ENCODE measurements at places on chromosomes 12 and 14.

GRCh38 chr12:62075870-62076269 lies 184.3 kb upstream of the USP15 start:
- DNase-seq: no peak

DNA sequence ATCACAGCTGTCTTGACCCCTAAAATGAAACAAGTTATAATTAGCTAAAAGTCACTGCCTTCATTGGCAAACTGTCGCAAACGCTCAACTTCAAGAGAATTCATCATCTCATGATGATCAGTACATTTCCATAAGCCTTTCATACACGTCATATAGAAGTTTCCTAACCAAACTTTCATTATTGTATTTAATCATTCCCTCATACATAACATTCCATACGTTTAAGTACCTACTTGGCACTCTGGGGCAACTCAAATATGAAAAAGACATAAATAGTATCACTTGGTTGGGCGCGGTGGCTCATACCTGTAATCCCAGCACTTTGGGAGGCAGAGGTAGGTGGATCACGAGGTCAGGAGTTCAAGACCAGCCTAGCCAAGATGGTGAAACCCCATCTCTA lies 12.4 kb upstream of the PPP2R5E start:
- DNase-seq: no peak

GRCh38 chr14:29388571-29388970 lies 539.1 kb downstream of the PRKD1 start:
- DNase-seq: no peak

- DNase-seq: no peak
These were observed 292.8 kb upstream of the SFSWAP start for GRCh38 chr12:131418121-131418520.

- DNase-seq: no peak
These were observed 142.5 kb downstream of the BCAT1 start for GRCh38 chr12:24806386-24806785.

- DNase-seq: no peak
These were observed 768 bp downstream of the OXA1L start for GRCh38 chr14:22767323-22767589.

DNA sequence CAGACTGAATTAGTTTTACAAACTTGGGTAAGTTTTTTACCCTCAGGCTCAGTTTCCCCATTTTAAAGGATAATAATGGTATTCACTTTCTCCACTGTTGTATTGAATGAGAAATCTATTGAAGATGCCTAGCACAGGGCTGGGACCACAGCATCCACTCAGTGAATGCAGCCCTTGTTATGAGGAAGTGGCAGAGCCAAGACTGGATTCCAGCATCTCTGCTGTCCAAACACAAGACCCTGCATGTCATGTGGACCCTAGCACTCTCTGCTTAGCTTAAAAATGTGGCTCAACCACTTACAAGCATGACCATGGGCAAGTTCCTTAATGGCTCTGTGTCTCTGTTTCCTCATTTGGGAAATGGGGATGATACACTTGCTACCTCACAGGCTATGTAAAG lies 24.1 kb upstream of the TRIM9 start:
- DNase-seq: no peak

DNA sequence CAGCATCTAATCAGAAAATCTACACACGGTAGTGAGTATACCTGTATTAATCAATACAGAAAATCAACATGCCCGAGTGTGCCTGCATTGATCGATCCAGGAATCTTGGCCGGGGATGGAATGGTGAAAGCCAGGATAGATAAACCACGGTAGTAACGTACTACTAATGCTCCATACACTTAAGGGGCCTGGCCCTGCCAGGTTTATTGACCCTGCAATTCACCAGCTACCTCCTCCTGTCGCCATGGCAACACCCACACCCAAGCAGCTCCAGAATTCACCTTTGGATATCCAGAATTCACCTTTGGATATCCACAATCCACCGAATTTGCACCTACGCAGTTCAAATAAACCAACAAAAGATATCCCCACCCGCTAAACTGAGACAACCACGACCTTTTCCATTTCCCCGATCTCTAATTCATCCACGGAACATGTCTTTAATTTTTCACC lies 14.8 kb upstream of the CALM1 start:
- no peak for DNase-seq

DNA sequence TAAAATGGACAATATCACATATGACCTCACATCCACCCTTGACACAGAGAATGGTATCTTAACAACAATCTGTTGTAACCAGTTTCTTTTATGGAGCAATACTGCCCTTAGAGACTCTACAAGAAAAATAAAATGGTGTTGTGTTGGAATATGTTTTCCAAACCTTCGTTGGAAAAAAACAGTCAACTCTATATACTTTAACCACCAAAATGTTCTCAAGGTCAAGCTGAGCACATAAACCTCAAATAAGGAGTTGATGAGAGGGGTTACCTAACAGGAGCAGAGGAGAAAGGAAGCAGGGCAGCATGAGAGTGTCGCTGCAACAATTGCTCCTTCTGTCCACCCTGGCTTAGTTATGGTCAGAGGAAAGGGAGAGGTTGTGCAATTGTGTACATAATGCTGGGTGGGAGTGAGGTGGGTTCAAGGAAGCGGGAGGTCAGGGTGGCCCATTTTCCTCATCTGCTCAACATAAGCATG lies 179.2 kb upstream of the BMP4 start:
- DNase-seq: no peak

- DNase-seq: no peak
These were observed 129.3 kb downstream of the ZFP36L1 start for GRCh38 chr14:68663385-68664076.

GRCh38 chr14:67416810-67417209 lies 4.8 kb upstream of the PLEK2 start:
- no peak for DNase-seq

DNA sequence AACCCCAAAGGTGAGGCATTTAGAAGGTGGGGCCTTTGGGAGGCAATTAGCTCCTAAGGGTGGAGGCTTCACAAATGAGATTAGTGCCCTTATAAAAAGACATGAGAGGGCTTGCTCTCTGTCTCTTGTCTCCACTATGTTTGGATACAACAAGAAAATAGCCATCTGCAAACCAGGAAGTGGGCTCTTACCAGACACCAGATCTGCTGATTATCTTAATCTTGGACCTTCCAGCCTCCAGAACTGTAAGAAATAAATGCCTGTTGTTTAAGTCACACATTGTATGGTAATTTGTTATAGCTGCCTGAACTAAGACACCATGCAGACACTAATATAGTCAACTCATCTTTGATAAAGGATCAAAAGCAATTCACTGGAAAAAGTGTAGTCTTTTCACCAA lies 34.4 kb downstream of the TMEM116 start:
- DNase-seq: no peak

DNA sequence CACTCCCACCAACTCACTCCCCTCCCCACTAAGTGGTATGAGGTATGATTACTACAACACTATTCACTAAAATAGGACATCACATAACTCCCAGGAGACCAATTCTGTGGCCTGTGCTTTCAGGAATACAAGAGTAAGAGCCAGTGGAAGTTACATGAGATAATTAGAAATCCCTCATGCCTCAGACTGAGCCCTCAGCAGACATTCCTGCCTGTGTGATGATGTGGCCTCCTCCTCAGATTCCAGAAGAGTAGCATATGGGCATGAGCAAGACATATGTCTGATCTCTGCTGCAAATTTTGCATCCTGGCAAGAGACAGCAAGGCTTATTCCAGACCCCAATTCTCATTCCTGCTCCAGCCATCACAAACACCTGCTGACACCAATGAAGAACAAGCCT lies 46.0 kb upstream of the BMP4 start:
- no peak for DNase-seq

DNA sequence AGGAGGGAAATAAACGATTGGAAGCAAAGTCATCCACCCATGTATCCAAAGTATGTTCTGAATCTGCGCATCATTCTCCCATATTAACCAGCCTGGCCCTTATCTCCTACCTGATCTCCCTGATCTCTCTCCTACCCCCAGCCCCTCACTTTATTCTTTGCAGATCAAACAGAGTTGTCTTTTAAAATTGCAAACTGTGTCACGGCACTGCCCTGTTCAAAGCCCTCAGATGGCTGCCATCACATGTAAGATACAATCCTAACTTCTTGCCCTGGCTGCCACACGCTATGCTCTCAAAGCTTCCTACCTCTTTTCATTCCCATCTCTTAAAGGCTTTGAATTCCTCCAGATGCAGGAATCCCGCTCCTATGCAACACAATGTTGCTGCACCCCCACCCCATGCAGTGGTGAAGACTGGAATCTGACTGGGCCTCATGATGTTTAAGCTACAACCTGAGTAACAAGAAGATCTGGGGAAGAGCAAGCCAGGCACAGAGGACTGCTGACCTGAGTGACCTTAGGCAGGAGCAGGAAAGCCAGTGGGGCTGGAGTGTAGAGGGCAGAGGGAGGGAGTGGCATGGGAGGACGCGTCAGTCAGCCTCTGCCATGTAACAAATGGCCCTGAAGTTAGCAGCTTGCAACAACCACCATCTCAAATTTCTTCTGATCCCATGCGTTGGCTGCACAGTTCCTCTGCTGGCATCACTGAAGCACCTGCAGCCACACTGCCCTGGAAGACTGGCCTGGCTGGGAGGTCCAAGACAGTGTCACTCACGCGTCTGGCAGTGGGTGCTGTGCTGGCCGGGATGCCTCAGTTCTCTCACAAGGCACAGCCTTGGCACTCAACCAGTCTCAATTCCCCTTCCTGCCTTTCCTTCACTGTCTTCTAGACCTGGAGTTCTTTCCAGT lies 382.8 kb downstream of the BCL11B start:
- DNase-seq: no peak

GRCh38 chr12:42442311-42442759 lies 116.4 kb downstream of the PPHLN1 start:
- DNase-seq: no peak

DNA sequence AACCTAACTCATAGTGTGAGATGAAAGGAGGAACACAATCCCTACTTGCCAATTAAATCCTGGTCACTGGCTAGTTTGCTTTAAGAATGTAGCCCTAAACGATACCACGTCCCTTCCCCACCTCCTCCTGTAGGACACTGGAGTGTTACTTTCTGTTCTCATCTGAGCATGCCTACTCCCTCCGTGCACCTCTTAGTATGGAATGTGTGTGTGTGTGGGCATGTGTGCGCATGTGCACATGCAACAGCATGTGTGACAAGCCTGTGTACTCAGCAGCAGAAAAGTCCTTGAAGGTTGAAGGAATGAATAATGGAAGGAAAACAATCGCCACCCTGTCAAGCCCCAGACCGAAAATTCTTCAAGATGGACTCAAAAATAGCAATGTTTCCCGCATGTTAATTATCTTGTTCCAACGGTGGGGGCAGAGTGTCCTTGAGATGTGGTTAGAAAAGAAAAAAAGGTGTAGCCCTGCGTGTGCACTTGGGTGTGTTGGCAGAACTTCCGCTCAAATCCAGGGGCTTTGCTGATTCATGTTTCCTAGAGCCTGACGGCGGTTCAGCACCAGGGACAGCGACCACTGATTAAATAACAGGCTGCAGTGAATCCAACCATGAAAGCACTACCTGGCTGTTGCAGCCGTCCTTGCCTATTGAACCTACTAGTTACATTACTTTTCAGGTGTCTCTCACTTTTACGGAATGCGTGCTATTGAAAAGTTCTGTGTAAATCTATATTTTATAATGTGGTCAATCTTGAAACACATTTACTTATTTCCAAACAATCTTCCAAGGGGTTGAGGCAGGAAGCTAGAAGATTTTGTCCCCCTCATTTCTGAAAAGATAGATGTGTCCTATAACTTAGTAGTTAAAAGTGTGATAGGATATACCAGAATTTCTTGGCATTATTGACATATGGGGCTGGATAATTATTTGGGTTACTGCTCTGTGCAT lies 79.8 kb downstream of the SRRM4 start:
- DNase-seq: peak; percentile 59

GRCh38 chr12:111927346-111927745 lies 85.3 kb downstream of the MAPKAPK5 start:
- DNase-seq: no peak

- DNase-seq: no peak
These were observed 3.9 kb upstream of the TM7SF3 start for GRCh38 chr12:27018037-27018436.

DNA sequence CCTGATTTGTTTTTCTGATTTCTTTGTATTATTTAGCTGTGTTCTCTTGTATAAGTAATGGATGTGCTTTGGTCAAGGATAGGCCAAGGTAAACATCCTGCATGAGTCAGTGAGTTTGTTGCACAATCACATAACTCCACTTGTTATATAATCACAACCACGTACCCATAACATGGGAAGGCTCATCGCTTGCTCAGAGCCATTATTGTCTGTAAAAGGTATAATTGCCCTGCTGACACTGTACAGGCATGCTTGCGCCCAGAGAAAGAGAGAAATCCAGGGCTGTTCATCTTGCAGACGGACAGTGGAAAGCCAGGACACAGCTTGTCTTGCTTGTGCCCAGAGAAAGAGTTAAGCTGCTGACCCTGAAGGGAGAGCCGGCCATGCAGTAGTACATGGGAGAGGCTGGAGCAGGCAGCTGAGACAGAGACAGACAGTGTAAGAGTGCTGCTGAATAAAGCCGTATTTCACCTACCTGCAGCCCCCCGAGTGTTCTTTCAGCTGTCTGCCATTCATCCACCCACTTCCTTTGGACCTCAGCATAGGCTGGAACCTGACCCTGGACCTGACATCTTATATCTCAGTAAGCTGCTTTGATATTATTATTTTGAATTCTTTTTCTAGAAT lies 174.7 kb upstream of the DAAM1 start:
- DNase-seq: no peak

GRCh38 chr14:29627137-29627536 lies 300.5 kb downstream of the PRKD1 start:
- no peak for DNase-seq

GRCh38 chr12:30145684-30146032 lies 361.9 kb upstream of the TMTC1 start:
- no peak for DNase-seq

DNA sequence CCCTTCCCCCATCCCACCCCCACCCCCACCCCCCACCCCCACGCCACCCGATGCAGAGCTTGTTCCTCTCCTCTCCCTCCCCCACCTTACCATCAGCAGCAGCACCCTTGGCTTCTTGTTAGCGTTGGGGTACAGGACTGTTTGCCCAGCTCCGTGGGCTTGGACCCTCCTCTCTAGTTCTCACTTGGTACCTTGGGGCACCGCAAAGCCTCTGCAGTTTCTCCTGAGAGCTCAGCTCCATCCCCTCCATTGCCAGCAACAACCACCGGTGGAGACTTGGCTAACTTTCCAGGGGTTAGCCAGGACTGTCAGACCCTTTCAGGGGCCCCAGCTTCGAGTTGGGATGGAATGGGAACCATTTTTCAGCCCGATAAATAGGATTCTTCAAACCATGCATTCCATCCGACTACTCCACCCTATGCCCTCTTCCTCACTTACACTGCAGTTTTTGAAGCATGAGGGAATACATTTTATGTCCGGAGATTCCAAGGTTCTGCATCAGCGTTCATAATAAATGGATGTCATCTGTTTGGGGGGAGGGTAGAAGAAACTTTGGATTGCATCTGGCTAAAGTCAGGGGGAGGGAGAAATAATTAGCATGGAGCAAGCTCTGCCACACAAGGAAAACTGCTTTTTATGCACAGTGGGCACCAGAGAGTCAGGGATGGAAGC lies 1.1 kb downstream of the SCN8A start:
- peak; percentile 30 for DNase-seq
